RPMI7951 (cell line): ENCODE measurements at places on chromosomes 7 and 10.

- peak; percentile 60 for DNase-seq
Observed at GRCh38 chr10:102752934-102753664, 9.4 kb downstream of the WBP1L start.

DNA sequence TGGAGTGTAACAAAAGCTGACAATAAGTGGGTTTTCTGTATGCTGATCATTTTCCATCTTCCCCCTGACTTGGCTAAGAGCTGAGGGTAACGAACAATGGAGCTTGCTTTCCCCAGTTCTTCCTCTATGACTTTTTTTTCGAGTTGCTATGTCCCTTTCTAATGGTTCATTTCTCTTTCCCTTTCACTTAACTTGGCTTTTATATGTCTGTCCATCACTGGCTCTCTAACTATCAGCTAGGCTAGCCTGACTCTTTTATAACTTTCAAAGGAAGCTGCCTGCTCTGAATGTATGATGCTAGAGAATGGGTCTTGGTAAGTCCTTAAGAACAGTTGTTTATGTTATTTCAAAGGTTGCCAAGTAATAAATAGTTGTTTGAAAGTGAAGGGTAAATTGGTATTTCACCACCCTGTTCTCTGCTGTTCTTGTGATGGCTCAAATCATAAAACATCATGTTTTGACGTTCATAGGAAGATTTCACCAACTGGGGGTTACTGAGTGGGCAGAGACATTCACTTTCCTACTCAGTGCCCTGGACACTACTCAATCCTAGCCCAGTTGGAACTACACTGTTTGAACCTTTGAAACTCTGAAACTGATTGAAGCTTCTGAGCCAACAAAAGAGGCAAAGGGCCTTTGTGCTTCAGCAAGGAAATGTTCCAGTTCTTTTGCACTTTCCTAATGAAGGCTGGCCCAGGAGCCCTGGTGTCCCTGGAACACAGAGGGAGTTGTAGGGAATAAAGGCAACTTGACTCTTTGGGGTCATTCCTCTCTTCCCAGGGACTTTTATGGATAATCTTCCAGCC, 85.4 kb upstream of the PHYHIPL start:
- no peak for DNase-seq

GRCh38 chr10:4022473-4022872, 237.5 kb upstream of the KLF6 start:
- DNase-seq = peak; percentile 74

GRCh38 chr10:71353639-71354038, 34.6 kb downstream of the SLC29A3 start:
- DNase-seq = no peak

DNA sequence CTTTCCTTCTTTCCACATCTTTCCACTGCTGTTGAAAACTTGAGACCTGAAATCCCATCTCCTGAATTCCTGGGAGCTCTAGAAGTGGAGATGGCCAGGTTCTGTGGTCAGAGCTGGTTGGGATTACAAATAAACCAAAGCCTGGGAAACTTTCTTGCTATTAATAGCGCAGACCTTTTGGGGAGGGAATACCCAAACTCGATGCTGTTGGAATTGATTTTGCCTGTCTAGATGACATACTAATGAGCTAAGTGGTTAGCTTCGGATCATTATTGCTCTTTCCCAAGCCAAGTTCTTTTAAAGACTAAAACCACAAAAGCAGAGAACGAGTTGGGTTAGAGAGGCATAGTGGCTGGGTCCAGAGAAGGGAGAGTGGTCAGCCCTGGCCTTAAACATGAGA, 76.6 kb downstream of the TCF7L2 start:
- peak; percentile 44 for DNase-seq

DNA sequence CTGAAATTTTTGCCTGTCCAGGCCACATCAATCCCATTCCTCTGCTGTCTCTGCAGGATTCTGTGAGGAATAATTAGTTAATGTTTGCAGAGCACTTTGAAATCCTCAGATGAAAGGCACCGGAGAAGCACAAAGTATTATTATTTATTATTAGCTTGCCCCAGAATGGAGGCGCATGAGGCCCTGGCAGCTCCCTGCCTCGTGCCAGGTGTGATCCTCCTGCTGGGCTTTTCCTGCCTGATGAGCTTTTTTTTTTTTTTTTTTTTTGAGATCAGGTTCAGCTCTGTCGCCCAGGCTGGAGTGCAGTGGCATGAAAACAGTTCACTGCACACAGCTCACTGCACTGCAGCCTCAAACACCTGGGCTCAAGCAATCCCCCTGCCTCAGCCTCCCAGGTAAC, 65.2 kb downstream of the TCF7L2 start:
- DNase-seq = no peak
